Activated CD4-positive, alpha-beta memory T cell treated with anti-CD3 and anti-CD28 coated beads for 36 hours (primary cell): ENCODE measurements at places on chromosomes 11 and 22.

GRCh38 chr22:38031491-38031890 is 25.7 kb upstream of the PICK1 start:
- DNase-seq, result no peak

DNA sequence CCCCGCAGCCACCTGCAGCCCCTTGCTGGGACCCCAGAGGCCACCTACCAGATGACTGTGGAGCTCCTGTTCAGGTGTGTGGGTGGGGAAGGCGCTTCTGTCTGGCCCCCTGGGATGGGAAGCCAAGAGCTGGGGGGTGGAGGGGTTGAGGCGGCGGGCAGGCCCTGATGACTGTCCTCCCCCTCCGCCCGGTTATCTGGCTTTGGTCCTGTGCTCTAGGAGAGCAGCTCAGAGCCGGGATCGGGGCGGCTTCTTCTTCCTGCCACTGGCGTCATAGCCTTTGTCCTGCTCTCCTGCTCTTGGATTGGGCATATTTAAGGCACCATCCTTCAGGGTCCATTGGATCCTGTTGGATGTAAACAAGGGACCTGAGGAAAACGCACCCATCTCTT is 38.4 kb downstream of the TPCN2 start:
- no peak for DNase-seq

- no peak for DNase-seq
Observed at GRCh38 chr22:21902296-21903087, 35.0 kb upstream of the MAPK1 start.

DNA sequence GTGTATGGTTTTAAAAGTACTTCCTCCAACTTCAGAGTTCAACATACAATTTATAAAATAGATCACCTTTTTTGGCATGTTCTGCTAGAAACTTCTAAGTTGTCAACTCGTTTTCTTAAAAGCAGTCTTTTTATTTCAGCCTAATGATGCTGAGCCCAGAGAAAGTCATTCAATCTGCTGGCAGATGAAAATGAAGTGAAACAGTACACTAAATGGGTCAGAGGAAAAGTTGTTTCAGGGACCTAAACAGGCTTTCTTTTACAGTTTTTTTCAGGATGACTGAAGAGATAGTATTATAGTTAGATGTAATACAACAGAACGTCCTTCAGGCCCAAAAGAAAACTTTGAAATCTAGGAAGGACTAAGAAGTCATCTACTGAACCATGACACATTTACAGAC is 842.7 kb upstream of the CCDC90B start:
- DNase-seq, result no peak

DNA sequence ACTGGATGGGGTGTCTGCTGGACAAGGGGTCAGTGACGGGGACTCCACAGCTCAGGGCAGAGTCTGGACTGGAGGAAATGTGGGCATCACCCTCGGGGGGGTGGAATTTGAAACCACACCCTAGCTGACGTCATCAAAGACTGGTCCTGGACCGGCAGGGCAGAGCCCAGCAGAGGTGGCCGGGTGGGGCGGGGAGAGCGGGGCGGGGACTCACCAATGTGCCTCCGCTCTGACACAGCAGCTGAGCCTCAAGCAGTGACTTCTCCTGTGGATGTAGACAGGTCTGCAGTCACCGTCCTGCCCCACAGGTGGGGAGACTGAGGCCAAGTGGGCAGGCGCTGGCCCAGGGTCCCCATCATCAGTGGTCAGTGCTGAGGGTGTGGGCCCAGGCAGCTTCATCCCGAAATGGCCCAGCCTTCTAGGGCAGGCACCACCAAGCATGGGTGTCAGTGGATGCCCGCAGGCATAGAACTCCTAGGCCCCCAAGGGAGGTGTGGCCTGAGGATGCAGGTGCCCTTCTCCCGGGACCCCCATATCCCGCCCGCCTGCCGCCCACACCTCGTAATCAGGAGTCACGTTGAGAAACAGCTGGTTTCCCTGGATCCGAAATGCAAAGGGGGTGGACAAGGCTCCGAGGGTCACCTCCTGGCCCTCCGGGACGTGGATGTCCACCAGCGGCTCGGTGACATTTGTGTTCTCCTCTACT is 603 bp downstream of the CDHR5 start:
- DNase-seq, result no peak

GRCh38 chr11:75536786-75537641 is 11.3 kb upstream of the GDPD5 start:
- peak; percentile 81 for DNase-seq

DNA sequence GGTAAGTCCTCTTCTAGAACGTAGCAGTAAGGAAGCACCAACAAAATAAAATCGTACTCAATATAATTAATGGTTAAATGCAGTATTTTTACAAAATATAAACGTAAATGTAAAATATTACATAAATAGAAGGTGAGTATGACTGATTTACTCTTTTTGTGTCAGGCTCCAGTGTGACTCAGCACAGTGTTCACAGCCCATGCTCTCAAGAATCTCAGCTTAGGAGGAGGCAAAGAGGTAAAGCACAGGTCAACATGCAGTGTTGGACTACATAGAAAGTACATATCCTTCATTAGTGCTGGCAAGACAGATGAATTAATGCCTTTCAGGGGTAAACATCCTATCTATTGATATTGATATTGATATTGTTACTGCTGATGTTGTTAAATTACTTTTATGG is 2050.6 kb upstream of the RAG2 start:
- no peak for DNase-seq

GRCh38 chr11:47130543-47130942 is 46.1 kb downstream of the ARFGAP2 start:
- no peak for DNase-seq

DNA sequence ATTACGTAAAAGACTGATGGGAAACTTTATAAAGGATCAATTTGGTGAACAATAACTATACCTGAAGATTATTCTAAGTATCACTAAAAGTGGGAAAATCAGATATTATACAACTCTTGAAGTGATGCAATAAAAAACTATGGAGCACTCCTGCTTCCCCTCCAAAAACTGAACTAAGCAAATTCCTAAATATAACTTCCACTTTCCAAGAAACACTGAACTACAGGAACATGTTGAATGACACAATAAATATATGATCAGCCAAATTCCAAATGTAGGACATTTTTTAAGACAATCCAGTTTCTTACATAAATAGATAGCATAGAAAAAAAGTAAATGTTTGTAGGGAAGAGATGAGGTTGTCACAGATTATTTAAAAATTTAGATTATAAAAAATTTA is 102.1 kb upstream of the APOA1 start:
- DNase-seq, result no peak

GRCh38 chr11:61793083-61793828 is 545 bp downstream of the FEN1 start:
- DNase-seq, result peak; percentile 20

DNA sequence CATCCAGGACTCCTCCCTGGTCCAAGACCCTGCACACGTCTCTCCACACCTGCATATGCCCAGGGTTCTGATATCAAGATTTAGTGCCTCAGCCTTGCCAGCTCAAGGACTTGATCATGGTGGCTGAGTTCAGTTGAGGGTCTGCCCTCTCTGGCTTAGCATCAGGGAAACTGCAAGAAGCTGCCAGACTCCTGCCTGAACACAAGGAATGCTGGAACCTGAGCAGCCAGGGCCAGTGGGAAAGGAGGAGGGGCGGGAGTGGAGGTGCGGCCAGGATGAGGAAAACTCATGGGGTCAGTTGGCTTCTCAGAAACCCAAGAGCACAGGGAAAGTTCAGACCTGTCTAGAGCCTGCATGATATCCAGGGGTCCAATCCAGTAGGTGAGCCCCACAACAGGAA is 546.1 kb downstream of the BUD13 start:
- DNase-seq, result no peak

DNA sequence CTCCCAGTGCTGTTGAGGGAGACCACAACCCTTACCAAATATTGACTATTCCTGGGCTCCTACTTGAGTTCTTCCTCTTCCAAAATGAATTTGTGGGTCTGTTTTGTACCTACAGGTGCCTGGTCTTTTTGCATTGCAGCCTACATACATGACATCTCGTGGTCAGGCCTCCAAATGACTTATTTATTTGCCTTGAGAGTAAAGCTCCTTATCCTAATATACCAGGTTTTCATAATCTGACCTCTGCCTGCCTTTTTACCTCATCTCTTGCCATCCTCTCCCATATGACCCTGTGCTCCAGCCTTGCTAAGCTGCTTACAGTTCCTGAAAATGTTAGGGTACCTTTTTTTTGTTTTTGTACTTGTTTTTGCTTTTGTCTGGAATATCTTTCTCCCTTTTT is 130.4 kb downstream of the UVRAG start:
- no peak for DNase-seq

GRCh38 chr11:12091956-12092558 is 18.3 kb upstream of the MICAL2 start:
- DNase-seq, result no peak

GRCh38 chr11:63023222-63023814 is 7.7 kb upstream of the SLC22A8 start:
- DNase-seq, result no peak

DNA sequence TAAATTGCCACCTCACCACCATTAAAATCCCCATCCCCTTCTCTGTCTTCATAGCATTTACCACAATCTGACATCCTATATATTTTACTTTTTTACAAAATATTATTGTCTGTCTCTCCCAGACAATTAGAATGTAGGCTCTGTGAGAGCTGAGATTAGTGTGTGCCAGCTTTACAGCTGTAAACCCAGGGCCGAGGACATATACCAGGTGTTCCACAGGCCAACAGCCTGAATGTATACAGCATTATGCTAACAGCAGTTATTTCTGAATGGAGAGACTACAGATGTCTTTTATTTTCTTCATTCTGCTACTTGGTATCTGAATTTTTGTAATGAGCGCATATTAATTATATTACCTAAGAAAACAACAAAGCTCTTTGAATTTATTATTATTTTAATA is 36.7 kb downstream of the FZD4 start:
- no peak for DNase-seq

- no peak for DNase-seq
Observed at GRCh38 chr22:40671369-40671768, 7.9 kb upstream of the MCHR1 start.

DNA sequence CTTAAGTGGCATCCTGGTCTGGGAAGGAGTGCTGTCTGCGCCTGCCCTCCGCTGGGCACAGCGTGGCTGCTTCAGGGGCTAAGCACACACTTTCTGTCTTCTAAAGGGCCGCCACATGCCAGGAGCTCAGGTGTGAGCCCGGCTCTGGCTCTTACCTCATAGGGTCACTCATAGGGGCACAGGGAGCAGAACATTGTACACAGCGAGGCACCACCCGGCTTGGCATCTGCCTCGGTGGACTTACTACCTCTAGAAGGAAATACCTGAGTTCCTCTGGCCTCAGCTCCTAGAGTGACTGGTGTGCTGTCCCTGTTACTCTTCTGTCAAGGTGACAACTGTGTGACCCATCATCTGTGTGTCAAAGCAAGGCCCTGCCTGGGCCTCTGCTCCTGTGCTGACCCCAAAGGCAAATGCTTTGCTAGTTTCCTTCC is 13.4 kb downstream of the NEAT1 start:
- DNase-seq, result no peak

GRCh38 chr11:92880381-92880780 is 89.1 kb upstream of the MTNR1B start:
- no peak for DNase-seq

DNA sequence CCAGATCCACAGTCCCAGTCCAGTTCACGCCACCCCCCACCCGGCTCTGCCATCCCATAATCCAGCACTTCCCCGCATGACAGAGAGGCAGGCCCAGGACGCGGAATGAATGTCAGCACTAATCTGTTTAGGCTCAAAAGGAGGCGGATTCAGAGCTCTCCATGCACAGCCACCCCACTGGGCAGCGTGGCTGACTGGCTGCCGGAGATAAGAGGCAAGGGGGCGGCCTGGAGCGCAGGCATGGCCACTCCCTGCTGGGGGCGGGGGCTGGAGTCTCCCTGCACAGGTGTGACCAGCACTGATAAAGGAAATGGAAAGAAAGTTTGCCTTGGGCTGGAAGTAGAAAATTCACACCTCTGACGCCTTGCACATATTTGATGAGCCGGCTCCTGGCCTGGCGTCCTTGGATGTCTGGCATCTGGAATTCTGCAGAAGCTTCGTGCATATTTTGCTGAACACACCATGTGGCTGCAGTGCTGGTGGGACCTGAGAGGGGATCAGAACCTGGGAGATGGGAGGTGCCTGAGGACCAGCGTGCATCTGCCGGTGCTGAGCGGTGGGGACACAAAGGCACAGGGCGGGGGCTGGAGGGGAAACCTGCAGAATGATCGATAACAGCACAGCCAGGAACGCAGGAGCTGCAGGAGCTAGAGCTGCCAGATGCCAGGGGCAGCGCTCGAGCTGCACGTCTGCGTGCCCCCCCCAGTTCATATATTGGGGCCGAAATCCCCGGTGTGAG is 344.4 kb downstream of the CTTN start:
- no peak for DNase-seq

DNA sequence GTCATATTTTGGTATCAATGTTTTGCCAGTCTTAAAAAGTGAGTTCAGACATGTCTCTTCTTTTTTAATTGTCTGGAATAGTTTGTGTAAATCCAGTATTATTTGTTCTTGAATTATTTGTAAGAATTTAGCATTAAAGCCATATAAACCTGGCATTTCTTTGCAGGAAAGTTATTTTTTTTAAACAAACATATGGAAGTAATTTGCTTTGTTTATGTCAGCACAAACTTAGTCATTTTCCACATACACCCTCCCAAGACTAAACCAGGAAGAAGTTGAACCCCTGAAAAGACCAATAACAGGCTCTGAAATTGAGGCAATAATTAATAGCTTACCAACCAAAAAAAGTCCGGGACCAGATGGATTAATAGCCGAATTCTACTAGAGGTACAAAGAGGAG is 9.1 kb upstream of the CCDC81 start:
- DNase-seq, result no peak

DNA sequence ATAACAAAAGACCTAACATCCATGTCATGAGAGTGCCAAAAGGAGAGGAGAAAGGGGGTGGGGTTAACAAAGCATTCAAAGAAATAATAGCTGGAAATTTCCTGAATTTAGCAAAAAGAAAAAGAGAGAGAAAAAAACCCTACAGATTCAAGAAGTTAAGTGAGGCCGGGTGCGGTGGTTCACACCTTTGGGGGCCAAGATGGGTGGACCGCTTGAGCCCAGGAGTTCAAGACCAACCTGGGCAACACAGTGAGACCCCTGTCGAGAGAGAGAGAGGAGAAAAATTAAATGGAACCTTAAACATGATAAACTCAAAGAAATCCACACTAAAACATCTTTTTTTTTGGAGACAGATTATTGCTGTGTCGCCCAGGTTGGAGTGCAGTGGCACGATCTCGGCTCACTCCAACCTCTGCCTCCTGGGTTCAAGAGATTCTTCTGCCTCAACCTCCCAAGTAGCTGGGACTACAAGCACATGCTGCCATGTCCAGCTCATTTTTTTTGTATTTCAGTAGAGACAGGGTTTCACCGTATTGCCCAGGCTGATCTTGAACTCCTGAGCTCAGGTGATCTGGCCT is 8.9 kb upstream of the CLDN5 start:
- no peak for DNase-seq

- no peak for DNase-seq
Observed at GRCh38 chr11:861105-861479, 18.4 kb downstream of the TSPAN4 start.

- no peak for DNase-seq
Observed at GRCh38 chr22:49997932-49998717, 14.4 kb downstream of the IL17REL start.

- DNase-seq, result no peak
Observed at GRCh38 chr11:117749541-117749910, 47.5 kb downstream of the DSCAML1 start.

- DNase-seq, result no peak
Observed at GRCh38 chr11:80346353-80347059, 905.7 kb upstream of the TENM4 start.
